Renal cortical epithelial cell (primary cell): ENCODE measurements at places on chromosomes 7 and 10.
A peak's percentile ranks its signal among the peaks of the same experiment; 100 is the strongest.

DNA sequence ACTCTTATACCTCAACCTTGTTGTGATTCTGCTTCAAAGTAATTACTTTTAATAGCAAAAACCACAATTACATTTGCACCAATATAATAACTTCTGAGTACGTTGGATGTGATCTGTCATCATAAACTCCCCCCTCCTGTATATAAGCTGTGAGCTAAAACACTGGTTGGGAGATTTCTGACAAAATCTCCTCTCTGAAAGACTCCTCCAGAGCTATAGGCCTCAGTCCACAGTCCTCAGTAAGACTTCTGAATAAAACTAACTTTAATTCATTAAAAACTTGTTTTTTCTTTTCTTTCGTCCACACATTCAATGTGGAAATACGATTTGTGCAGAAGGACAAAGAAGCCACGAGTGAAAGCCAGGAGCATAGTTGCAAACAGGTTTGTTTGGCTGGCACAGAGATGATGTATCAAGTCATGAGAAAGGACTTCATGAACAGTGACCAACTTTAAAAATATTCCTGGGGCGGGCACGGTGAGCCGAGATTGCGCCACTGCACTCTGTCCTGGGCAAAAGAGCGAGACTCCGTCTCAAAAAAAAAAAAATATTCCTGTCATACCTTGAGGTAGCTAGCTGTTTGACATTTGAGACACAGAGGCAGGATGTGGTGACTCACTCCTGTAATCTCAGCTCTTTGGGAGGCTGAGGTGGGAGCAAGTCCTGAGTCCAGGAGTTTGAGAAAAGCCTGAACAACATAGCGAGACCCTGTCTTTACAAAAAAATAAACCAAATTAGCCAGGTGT, 91.1 kb upstream of the ARHGAP21 start:
- peak; percentile 84 for DNase-seq

DNA sequence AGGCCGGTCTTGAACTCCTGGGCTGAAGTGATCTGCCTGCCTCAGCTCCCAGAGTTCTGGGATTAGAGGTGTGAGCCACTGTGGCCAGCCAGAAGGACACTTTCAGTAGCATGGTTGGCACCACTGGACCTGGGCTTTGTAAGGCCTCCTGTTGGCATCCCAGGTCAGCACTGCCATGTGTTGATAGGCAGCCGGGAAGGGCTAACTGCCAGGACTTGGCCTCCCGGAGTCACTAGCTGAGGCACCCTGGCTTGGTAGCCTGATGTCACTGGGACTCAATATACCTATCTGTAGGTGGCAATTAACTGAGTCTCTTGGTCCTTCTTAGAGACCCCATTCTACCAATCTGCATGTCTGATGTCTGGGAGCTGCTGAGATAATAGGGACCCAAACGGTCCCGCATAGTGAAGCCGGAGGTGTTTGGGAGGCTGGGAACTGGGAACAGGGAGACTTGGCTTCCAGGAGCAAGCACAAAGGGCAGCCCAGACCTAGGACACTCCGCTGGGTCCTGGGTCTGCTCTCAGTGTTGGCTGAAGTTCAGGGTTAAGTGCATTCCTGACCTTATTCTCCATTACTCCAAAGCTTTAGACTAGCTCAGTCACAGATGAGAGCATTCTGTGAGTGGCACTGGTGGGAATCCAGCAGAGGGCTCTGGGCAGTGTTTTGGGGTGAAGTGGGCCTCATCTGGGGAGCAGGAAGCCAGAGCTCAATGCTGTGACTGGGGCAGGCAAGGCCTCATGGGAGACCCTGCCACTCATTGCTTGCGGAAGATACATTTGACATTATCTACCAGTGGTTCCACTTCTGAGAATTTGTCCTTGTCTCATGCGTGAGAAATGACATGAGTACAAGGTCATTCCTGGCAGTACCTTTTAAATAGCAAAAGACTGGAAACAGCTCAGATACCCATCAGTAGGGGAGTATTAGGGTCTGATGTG, 2.7 kb downstream of the LHPP start:
- DNase-seq = peak; percentile 18

DNA sequence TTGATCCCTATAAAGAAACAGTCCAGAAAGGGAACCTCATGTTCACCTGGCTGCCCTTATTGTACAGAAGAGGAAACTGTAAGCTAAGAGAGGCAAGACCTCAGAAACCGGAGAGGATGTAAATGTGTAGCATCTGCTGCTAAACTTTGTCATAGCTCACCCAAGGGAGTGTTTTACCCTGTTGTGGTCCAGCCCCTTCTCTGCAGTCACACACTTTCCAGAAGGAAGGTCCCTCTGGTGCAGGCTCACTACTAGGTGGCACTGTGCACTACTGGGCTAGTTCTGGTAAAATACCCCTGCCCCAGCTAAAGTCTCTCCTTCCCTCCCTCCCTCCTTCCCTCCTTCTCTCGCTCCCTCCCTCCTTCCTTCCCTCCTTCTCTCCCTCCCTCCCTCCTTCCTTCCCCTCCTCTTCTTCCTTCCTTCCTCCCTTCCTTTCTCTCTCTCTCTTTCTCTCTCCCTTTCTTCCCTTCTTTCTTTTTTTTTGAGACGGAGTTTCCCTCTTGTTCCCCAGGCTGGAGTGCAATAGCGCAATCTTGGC, 42.5 kb upstream of the LCOR start:
- DNase-seq = peak; percentile 41

DNA sequence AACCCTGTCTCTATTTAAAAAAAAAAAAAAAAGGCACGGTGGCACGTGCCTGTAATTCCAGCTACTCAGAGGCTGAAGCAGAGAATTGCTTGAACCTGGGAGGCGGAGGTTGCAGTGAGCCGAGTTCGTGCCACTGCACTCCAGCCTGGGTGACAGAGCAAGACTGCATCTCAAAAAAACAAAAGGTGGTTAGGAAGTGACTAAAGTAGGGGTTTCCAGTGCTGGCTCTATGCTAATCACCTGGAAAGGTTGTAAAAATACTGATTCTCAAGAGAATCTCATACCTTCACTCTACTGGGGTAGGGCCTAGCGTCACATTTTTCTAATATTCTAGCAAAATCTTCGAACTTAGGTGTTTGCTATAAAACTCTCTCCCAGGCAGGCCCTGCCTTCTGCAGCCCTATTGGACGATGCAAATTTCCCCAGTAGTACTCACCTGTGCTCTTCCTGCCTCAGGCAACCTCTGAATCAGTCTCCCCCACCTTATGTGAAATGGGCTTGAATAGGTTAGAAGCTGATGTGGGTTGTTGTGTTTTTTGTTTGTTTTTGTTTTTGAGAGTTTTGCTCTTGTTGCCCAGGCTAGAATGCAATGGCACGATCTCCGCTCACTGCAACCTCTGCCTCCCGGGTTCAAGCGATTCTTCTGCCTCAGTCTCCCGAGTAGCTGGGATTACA, 3.5 kb downstream of the ZP3 start:
- DNase-seq = no peak

DNA sequence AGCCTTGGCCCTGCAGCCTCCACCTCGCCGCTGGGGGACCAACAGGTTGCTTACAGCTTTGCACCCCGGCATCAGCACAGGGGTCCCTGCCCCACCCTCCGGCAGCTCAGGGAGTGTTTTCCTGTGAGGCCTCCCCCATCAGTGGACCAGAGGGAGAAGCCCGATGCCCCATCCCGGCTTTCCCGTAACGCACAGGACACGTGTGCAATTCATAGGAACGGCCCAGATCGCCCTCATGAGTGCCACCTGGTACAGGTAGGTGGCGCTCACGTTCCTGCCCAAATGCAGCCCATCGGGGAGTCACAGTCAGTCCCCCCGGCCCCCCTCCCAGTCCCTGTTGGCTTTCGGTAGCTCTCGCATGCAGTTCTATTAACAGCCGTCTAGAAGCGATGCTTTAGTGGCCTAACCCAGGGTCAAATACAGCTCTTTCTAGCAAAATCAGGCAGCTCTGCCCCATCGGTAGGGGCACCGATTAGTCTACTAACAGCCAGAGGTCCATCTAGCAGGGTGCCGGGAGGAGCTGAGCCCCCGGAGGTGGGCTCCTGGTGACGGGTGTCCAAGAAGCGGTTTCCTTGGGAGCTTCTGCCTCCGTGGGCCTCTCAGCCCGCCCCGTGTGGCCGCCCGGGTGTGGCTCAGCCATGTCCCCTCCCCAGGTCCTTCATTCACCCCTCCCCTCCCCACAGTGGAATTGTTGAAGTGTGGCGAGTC, 48.4 kb upstream of the GTF2IRD1 start:
- no peak for DNase-seq

DNA sequence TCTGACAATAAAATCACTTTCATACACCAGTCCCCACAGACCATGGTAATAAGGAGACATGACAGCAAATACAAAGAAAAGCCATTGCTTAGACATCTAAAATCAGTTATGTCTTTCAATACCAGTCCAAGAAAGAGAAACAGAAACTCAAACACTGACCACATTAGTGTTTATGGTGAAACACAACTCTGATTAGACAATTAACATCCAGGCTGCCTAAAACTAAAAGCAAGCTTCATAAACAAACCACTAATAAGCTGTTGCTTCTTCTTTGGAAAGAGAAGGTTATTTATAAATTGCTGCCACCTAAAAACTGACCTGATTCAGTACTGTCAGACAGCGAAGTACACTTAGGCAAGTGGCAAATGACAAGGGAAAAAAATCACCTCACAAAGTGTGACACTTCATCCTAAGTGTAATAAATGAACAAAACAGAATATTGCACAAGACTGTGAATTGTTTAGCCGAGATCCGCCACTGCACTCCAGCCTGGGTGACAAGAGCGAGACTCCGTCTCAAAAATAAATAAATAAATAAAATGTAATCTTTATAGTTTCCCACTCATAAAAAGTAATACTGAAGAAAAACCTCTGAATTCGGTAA, 277.4 kb downstream of the PARD3 start:
- DNase-seq = no peak

GRCh38 chr7:75663302-75663907, 75.3 kb downstream of the HIP1 start:
- no peak for DNase-seq

DNA sequence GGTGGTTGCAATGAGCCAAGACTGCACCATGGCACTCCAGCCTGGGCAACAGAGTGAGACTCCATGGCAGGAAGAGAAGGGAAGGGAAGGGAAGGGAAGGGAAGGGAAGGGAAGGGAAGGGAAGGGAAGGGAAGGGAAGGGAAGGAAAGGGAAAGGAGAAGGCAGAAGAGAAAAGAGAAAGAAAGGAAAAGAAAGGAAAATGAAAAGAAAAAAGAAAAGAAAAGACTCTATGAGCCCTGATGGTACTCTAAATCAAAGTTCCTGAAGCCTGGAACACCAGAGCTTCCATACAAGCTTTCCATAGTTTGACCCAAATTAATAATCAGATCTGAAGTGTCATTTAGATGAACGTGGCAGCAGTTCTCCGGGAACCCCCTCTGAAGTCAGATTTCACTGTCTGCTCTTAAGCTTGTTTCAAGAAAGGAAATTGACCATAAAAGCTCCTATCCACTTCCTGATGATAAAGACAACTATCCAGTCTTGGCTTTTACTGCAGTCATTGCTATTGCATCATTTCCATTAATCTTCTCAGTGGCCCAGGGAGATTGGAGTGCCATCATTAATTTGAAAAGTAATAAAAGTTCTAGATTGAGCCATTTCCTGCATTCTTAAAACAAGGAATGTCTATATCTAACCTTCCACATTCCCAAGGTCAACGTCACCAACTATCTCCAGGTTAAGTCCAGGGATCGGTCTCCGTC, 44.2 kb upstream of the FRMD4A start:
- DNase-seq = peak; percentile 18

DNA sequence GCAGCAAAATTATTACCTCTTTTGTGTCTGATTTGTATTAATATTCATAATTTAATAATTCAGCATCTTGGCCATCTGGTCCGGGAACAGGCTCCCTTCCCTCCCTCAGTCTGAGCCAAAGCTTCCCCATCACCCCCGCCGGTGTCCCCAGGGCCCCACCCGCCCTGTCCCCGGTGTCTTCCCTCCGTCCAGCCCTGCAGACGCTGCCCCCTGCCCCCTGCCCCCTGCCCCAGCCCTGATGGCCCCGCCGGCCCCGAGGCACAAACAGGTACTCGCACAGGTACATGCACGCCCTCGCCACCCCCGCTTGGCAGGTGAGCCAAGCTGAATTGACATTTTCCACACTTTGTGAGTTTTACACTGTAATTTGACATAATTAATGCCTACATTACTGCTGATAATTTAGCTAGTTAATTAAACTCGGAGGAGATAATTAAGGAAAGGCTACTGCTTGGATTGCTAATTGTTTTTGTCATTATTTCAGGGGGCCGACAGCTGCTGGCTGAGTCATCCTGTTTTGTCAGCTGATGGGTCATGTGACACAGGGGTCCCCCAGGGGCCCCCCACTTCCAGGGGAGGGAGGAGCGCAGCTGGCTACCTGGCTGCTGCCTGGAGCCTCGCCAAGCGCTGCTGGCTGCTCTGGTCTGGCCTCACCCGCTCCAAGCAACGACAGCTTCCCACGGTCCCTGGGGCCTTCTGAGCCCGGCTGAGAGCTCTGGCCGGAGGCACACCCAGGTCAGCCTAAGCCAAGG, 36.6 kb downstream of the MICALL2 start:
- DNase-seq = no peak

DNA sequence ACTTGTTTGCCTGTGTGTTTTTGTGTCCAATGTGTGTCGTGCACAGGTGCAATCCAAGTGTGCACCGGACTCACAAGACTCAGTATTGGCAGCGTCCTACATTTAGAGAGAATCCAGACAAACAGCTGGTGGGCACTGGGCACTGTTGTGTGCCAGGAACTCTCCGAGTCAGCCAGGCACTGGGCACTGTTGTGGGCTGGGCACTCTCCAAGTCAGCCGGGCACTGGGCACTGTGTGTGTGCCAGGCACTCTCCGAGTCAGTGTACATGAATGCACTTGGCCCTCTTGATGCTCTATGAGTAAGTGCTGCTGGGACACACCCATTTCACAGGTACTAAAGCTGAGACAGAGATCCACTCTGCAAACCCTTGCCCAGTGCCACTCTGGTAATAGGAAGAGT, 303.5 kb downstream of the PTPRN2 start:
- no peak for DNase-seq

GRCh38 chr7:6238309-6238925, 34.0 kb downstream of the CYTH3 start:
- DNase-seq = no peak

- no peak for DNase-seq
Measured at GRCh38 chr10:32957341-32958084, 517 bp downstream of the ITGB1 start.

GRCh38 chr7:154928136-154929005, 74.6 kb downstream of the PAXIP1 start:
- DNase-seq = peak; percentile 99

DNA sequence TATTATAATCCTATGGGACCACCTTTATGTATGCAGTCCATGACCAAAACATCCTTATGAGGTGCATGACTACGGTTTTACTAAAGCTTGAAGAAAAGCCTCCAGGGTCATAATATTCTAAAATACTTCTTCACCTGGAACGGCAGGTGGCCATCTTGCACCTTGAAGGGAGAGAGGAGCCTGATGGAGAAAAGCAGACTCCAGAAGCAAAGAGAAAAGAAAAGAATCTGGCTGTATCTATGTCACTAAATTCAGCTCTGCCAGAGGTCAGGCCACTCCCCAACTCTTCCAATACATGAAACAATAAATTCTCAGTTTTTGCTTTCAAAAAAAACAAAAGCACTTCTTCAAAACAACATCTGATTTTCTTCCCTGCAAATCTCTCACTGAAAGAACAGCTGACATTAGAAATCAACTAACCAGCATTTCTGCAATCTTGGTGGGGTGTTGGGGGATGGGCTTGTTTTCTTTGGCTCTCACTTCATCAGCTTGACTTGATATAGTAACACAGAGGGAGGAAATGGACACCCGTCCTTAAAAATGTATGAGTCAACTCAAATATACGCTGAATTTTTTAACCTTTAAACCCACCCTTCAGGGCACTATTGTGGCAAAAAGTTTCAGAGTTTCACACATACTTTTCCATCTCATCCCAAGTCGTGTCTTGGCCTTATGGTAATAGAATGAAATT, 21.7 kb downstream of the HIBADH start:
- DNase-seq = peak; percentile 92
